ENCODE measurements at places on chromosomes 2 and 18.

GRCh38 chr2:64222351-64222750, 78.1 kb upstream of the PELI1 start:
- DNase-seq = no peak

- no peak for DNase-seq
Measured at GRCh38 chr18:8450013-8450412, 159.2 kb upstream of the RAB12 start.

- DNase-seq = no peak
Measured at GRCh38 chr18:63213331-63213900, 106.2 kb downstream of the BCL2 start.

DNA sequence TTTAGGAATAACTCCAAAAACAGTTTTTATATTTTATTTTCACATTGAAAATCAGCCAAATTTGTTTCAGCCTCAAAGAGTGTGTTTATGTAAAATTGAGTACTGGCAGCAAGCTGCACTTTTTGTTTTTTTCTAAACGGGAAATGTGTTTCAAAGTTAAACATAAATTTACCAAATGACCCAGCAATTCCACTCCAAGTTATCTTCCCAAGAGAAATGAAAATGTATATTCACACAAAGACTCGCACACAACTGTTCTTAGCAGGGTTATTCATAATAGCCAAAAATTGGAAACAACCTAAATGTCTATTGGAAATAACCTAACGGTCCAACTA, 9.3 kb downstream of the ALPK2 start:
- no peak for DNase-seq

GRCh38 chr2:96524482-96525210, 11.9 kb upstream of the ARID5A start:
- DNase-seq = no peak

GRCh38 chr2:224248944-224249371, 152.9 kb downstream of the FAM124B start:
- DNase-seq = no peak

DNA sequence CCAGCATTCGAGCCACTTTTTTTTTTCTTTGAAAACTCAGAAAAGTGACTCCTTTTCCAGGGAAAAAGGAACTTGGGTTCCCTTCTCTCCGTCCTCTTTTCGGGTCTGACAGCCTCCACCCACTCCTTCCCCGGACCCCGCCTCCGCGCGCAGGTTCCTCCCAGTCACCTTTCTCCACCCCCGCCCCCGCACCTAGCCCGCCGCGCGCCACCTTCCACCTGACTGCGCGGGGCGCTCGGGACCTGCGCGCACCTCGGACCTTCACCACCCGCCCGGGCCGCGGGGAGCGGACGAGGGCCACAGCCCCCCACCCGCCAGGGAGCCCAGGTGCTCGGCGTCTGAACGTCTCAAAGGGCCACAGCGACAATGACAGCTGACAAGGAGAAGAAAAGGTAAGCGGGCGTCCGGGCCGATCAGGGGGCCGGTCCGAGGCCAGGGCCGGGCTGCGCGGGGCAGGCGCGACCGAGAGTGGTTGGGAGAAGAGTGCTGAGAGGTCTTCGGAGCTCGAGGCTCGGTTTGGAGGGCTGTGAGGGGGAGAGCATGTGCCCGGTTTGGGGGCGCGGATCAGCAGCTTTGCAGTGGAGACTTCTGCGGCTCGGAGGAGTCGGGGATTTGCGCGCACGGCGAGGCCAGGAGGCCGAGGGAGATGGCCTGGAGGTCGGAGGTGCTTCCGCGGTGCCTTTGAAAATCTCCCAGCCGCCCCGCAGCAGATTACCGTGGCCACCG, 502 bp downstream of the EPAS1 start:
- DNase-seq = no peak

GRCh38 chr2:130387804-130388203, 31.9 kb downstream of the PTPN18 start:
- no peak for DNase-seq

- DNase-seq = no peak
Measured at GRCh38 chr2:174951745-174952144, 53.4 kb downstream of the CHN1 start.

DNA sequence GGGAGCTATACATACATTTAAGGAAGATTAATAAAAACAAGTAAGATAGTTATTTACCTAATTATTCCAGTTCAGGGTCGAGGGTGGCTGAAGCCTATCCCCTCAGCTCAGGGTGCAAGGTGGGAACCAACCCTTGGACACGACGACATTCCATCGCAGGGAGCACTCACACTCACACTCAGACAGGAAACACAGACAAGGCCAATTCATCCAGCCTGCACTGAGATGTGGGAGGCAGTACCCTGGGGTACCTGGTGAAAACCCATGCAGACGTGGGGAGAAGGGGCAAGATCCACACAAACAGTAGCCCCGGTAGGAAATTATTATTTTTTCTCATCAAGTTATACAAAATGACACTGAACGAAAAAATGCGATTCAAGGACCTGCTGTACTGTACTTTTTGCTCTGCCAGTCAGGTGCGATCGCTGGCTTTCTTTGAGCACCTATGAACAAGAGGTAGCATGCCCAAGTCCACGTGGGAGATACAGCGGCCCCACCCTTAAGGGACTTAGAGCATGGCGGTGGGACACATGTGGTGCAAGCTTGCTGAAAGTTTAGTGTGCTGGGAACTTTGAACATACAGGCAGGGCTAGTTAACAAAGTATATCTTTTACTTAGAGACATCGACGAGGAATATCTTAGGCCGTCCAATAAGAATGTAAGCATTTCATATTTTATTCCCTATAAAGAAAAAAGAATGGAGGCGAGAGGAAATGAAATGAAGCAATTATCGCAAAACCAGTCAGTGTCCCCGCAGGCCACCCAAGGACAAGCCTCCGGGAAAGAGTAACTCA, 624 bp downstream of the METTL8 start:
- peak; percentile 10 for DNase-seq

DNA sequence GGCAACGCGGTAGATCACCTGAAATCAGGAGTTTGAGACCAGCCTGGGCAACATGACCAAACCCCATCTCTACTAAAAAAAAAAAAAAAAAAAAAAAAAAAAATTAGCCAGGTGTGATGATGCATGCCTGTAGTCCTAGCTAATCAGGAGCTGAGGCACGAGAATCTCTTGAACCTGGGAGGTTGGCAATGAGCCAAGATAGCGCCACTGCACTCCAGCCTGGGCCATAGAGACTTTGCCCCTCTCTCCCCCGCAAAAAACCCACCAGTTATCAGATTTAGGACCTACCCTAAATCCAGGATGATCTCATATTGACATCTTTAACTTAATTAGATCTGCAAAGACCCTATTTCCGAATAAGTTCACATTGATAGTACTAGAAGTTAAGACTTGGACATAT, 29.2 kb upstream of the LDAH start:
- no peak for DNase-seq
